ENCODE measurements at places on chromosomes 7 and 10. TPM values are rescaled to one million over a fixed set of nuclear protein-coding genes. Genes with fewer than 3 reads are reported as not detected.
A peak's percentile ranks its signal among the peaks of the same experiment; 100 is the strongest.

Gene AP3M1
- total RNA-seq = 7.9 TPM

Gene DNAJC2
- total RNA-seq = 24.1 TPM

DNA sequence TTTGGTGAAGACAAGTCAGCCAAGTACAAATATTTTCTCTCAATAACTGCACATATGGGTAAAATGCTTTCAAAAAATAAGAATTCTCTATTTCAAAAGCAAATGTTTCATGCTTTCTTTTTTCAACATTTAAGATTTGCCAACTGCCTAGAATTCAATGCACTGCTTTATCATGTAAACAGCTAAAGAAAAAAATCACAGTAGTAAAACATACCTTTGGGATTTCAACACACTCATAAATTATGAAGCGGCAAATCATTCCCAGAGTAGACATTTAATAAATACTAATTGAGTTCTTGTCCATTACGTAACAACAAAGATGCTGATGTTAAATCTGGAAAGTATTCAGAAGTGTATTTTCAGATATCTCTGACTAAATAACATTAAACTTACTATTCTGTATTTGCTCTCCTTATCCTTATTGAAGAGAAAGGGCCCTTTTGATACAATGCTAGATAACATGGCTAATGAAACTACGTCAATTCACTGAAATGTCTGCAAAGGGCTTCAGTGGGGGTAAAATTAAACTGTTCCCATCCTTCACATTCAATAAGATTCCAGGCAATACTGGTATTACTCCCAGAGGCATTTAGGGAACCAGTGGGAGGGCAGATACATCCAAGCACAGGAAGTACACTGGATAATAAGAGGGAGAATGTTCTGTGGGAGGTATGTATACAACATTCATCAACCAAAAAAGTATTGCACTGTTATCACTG is 13.9 kb downstream of the NAPEPLD start:
- H3K27me3 ChIP-seq = no peaks in the 10 kb centered on the region
- DNase-seq = no peak
- H3K4me1 ChIP-seq = peaks cover 12% of the 10 kb centered on the region

GRCh38 chr10:16520900-16521299 is 779 bp downstream of the C1QL3 start:
- no peaks in the 10 kb centered on the region for H3K36me3 ChIP-seq
- H3K27ac ChIP-seq = no peak overlapping the region
- DNase-seq = no peak
- H3K27me3 ChIP-seq = no peaks in the 10 kb centered on the region

DNA sequence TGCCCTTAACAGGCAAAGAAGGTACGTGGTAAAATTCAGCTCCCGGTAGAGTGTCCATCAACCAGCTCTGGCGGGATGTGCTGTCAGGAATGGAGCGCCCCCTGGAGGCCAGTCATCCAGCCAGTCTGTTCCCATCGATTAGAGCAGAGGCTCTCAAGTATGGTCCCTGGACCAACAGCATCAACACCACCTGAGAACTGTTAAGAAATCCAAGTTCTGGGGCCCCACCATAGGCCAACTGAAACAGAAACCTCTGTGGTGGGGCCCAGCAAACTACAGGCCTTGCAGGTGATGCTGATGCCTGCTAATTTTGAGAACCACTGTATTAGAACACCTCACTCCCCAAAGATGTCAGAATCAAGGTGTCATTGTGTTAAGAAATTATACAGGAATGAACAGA is 109.2 kb downstream of the DPY19L1 start:
- H3K4me1 ChIP-seq = no peaks in the 10 kb centered on the region
- H3K36me3 ChIP-seq = no peaks in the 10 kb centered on the region
- H3K4me3 ChIP-seq = no peak overlapping the region

- no peak overlapping the region for H3K27ac ChIP-seq
- no peaks in the 10 kb centered on the region for H3K27me3 ChIP-seq
- peaks cover 27% of the 10 kb centered on the region for H3K4me1 ChIP-seq
These were observed 5.0 kb upstream of the TNS3 start for GRCh38 chr7:47586925-47587324.

Gene NUDT1
- 26.2 TPM for total RNA-seq

DNA sequence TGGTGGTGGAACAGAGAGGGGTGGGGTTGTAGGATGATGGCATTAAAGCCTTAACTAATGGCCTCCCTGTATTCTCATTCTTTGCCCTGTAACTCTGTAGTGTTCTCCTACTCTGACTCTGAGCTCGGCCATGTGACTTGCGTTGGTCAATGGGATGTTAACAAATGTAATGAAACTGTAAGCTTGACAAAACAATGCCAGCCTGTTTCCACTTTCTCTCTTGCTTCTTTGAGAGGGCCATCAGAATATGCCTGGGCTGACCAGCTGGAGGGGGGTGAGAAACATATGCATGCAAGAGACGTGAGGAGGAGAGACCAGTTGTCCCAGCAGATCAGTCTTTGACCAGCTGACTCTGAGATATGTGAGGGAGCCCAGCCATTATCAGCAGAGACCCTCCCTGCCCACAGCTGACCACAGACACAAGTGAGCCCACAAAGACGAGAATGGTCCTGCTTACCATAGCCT is 100.6 kb downstream of the ICA1 start:
- H3K27me3 ChIP-seq = no peaks in the 10 kb centered on the region
- H3K27ac ChIP-seq = no peak overlapping the region
- H3K36me3 ChIP-seq = no peaks in the 10 kb centered on the region
- H3K4me1 ChIP-seq = no peaks in the 10 kb centered on the region

GRCh38 chr10:97574374-97575126 is 2.0 kb downstream of the ANKRD2 start:
- H3K36me3 ChIP-seq = no peaks in the 10 kb centered on the region
- H3K4me1 ChIP-seq = peaks cover 46% of the 10 kb centered on the region
- peak; percentile 79 for DNase-seq
- H3K27ac ChIP-seq = peak overlapping the region; percentile 84
- no peaks in the 10 kb centered on the region for H3K27me3 ChIP-seq

GRCh38 chr10:124955868-124956267 is 13.9 kb downstream of the ZRANB1 start:
- H3K27me3 ChIP-seq = no peaks in the 10 kb centered on the region
- H3K36me3 ChIP-seq = no peaks in the 10 kb centered on the region
- no peak overlapping the region for H3K4me3 ChIP-seq
- no peak for DNase-seq
